ENCODE measurements at places on chromosomes 6 and 20.

- no peak for DNase-seq
Measured at GRCh38 chr6:29419516-29419915, 4.8 kb downstream of the OR12D1 start.

DNA sequence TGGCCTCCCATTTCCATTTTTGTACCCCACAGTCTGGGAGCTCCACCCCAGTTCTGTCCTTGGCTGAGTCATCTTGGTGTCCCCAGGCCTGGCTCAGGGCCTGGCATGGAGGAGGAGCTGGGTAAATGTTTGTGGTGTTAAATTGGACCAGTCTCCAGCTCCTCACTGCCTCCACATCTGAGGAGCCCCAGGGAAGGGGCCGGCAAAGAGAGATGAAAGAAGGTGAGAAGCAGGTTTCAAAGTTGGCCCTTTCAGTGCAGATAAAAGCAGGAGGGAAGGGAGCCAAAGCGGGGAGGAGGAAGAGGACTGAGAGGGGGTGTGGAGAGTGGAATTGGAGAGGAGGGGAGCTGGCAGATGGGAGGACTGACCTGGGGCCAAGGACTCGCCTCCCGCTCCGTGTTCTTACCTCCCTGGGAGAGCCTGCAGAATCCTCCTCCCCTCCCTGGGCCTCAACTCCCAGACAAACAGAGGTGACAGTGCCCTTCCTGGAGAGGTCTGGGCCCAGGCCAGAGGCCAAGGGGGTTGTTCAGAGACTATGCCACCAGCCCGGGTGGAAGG is 89.0 kb downstream of the CD40 start:
- DNase-seq: no peak

- no peak for DNase-seq
Measured at GRCh38 chr20:62900692-62901584, 25.4 kb downstream of the DIDO1 start.

- no peak for DNase-seq
Measured at GRCh38 chr20:57605045-57605444, 15.2 kb downstream of the ZBP1 start.

DNA sequence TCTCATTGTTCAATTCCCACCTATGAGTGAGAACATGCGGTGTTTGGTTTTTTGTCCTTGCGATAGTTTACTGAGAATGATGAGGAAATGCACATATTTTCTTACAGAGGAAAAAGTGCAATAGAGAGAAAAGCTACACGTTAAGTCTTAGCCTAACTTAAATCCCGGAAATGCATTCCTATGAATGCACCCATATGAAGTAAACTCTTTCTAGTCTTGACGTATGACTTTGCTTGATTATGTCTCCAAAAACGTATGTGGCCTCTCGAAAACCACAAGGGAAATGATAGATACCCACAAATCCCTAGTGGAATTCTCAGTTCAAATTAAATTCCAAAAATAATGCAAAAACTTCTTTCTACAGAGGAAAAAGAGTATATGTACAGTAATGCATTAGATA is 90.7 kb upstream of the SASH1 start:
- peak; percentile 74 for DNase-seq

- DNase-seq: no peak
Measured at GRCh38 chr6:50543666-50544065, 169.7 kb upstream of the TFAP2D start.

- peak; percentile 91 for DNase-seq
Measured at GRCh38 chr6:105994591-105995390, 91.3 kb upstream of the PRDM1 start.

DNA sequence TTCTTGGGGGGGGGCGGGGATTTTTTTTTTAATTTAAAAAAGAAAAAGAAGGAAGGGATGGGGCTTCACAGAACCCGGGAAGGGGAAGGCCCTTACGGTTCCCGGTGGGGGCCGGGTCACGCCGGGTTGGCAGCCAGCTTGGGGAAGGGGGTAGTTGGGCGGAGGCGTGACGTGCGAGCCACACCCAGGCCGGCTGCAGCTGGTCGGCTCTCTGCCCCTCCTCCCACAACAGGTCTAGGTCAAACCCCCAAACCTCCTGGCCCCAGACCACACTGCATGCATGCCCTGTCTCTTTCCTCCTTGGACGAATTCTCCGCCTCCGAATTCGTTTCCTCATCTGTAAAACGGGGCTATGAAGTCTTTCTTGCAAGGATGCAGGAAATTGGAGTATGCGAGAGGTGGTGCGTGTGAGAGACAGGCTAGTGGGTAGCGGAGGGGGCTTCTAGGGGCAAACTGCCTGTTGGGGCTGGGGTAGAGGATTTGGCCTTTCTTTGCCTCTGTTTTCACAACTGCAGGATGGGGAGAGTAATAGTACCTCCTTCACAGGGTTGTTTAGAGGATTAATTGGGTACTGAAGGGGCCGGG is 828 bp downstream of the HCK start:
- no peak for DNase-seq

GRCh38 chr20:14489544-14489943 is 152.1 kb upstream of the FLRT3 start:
- DNase-seq: no peak

DNA sequence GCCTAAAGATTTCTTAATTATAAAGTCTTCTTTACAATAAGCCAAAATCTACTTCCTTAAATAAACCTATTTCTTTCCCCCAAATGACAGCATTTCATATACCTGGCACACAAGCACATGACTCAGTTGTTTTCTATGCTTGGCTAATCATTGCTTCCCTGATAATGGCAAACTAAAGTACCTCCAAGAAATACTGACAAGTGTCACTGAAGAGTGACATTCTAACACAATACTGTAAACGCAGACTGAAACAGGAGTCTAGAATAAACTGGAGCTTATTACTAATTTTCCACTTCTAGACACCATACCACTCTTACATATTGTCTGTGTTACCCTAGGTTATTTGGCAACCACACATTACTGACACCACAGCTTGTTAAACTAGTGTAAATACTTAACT is 14.3 kb downstream of the SYNCRIP start:
- DNase-seq: no peak

DNA sequence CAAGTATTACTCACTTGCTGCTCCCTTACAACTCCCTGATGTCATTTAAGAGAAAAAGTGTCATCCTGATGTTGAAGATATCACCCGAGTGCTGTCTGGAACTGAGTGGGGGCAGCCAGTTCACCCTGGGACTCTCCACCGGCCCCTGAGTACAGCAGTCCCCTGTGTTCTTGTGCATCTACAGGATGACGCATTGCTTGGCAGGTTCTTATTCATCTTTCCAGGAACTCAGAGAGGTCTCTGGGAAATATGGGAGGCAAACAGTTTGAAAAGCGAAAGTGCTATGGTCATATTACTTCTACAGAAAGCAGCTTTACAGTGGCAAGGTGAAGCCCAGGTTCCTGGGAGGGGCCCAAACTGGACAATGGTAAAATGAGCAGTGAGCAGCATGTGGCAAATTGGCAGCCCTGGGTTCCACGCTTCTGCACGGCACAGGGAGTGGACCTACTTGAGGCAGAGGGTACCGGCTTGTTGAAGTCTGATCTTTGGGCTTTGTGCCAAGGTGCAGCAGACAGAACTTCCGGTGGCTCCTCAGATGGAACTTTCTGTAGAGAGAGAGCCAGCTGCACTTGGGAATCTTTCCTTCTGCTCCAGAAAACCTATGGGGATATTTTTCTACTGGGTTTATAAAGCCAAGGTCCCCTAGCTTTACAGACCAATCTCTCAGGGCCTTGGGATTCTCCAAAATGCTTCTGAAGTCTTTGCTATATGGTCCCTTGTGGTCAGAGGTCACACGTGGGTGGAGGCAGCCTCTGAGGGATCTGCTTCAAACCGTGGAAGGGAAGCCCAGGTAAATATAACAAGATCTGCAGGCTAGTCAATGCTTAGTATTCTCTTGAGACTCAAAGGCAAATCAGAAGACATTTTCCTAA is 128.3 kb downstream of the MAP3K7 start:
- no peak for DNase-seq

- no peak for DNase-seq
Measured at GRCh38 chr20:6914986-6915385, 147.5 kb downstream of the BMP2 start.

Measured in AG10803 (cell line).